ENCODE measurements at places on chromosomes 12 and 14. TPM values are rescaled to one million over a fixed set of nuclear protein-coding genes. Genes with fewer than 3 reads are reported as not detected.

The RERGL gene
- 10.1 TPM for total RNA-seq

The ITPR2 gene
- 71.7 TPM for total RNA-seq

The TMEM260 gene
- total RNA-seq: 27.0 TPM

The OR10G3 gene
- not detected for total RNA-seq

The FSCB gene
- 0.36 TPM for total RNA-seq

The CAPZA3 gene
- not detected for total RNA-seq

The SLC15A4 gene
- 31.9 TPM for total RNA-seq

The HOXC12 gene
- total RNA-seq: 0.22 TPM

The DCP1B gene
- total RNA-seq: 17.7 TPM

GRCh38 chr14:75340921-75341320 is 62.3 kb downstream of the FOS start:
- DNase-seq: peak; percentile 82

GRCh38 chr12:6192604-6193380 is 7.4 kb upstream of the CD9 start:
- DNase-seq: no peak

- DNase-seq: no peak
These were observed 139.7 kb upstream of the RASSF8 start for GRCh38 chr12:25818596-25819390.

DNA sequence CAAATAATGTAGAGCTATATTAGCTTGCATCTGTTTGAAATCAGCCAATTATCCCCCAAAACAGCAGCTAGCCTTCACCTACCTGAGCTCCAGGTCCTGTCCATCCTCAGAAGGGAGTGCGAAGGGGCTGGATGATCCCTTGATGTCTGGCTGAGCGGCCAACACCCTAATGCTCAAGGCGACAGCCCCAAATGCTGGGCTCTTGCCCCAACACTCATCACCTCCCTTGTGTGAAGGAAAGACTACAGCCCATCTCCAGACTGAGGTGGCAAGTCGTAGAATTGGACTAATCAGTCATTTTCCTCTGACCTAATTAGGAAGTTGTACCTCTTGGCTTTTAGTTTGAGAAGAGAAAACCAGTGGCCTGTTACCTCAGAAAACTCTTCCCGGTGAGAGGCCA is 16.3 kb upstream of the MDM1 start:
- DNase-seq: no peak

GRCh38 chr14:102079700-102079979 is 7.2 kb downstream of the HSP90AA1 start:
- DNase-seq: no peak

DNA sequence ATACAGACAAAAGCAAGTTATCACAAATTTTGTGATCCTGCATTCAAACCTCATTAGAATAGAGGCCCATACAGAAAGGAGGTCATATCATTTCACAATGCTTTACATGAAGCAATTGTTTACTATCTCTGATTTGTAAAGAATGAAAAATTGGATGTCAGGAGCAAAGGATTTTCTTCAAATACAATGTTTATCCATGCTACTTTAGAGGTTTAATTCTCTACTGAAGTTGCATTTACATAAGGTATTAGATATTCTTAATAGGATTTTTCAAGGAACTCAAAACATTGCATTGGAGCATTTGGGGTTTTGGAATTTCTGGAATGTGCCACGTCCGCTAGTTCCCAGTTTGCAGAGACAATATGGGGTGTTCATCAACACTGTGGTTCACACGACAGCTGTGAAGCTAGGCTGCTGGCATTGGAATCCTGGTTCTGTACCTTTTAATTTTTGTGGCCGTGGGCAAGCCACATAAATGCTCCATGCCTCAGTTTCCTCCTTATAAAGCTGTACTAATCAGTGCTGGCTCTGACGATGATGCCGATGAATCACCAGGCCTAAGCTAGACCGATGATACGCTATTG is 174.8 kb downstream of the APAF1 start:
- no peak for DNase-seq

GRCh38 chr14:64467101-64467500 is 1.8 kb downstream of the AKAP5 start:
- DNase-seq: no peak

DNA sequence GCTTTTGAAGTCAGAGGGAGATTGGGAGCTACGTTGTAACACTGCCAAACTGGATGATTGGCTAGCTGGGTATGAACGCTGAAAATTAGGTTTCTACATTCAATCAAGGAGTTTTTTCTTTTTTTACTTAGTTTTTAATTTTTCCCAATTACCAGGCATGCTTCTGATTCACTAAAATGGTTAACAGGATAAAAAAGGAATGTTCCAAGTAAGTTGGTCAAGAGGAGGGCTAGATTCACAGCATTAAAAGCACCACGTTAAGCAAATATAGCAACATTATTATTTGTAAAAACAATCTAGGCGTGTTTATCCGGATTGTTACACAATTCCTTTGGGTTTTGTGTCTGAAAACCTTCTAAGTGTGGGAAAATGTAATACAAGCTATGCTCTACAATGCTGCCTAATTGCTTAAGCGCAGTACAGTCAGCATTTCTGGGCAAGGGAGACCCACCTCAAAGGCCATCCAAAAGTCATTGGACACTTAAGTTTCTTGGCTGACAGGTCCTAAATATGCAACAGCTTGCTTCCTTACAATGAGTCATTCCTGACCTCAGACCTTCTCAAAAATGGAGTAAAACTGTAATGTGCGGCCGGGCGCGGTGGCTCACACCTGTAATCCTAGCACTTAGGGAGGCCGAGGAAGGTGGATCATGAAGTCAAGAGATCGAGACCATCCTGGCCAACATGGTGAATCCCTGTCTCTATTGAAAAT is 1.2 kb downstream of the RPLP0 start:
- no peak for DNase-seq

GRCh38 chr12:21825886-21826617 is 51.5 kb upstream of the KCNJ8 start:
- no peak for DNase-seq

DNA sequence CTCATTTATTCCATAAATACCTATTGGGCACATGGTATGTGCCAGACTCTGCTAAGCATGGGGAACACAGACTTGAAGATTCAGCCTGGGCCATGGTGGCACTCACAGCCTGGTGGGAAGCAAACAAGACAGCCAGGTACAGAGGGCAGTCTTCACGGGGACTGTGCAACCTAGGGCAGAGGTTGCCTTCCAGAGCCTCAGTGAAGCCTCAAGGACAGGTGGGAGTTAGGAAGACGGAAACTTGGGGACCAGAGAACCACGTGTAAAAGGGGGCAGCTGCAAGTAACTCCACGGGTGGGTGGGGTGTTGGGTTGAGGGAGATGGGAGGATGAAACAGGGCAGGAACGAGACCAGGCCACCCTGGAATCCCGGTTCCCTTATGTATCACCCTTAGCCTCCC is 980 bp upstream of the LTBR start:
- DNase-seq: no peak

DNA sequence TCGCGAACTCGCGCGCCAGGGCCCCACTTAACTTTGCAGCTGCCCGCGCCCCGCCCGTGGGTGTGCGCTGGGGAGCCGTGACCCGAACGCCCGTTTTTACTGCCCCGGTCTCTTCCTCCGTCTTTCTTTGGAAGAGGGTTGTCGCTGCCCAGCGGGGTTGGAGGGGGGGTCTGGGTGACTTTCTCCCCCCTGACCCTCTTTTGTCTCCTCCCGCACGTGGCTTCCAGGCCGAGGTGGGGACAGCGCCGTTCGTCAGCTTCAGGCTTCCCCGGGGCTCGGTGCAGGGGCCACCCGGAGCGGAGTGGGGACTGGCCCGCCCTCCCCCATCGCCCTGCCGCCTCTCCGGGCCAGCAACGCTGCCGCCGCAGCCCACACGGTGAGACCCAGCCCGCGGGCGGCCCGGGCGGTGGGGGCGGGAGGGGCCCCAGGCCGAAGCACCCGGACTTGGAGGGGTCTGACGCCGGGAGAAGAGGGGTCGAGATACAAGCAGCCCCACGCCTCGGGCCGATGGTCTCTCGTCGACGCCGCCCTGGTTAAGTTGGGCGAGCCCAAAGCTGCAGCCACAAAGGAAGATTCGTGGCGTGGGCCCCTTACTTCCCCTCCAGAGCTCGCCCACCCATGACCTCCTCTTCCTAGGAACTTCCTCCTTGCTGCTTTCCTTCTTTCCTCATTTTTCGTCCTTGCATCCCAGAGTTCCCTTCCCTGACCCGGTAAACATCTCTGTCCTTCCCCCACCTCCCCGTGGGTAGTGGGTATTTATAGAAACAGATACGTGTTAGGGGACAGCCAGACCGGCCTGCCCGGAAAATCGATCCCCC is 1.2 kb downstream of the DYRK2 start:
- DNase-seq: peak; percentile 71

- peak; percentile 82 for DNase-seq
These were observed 103.4 kb upstream of the MAP1LC3B2 start for GRCh38 chr12:116455540-116456329.

DNA sequence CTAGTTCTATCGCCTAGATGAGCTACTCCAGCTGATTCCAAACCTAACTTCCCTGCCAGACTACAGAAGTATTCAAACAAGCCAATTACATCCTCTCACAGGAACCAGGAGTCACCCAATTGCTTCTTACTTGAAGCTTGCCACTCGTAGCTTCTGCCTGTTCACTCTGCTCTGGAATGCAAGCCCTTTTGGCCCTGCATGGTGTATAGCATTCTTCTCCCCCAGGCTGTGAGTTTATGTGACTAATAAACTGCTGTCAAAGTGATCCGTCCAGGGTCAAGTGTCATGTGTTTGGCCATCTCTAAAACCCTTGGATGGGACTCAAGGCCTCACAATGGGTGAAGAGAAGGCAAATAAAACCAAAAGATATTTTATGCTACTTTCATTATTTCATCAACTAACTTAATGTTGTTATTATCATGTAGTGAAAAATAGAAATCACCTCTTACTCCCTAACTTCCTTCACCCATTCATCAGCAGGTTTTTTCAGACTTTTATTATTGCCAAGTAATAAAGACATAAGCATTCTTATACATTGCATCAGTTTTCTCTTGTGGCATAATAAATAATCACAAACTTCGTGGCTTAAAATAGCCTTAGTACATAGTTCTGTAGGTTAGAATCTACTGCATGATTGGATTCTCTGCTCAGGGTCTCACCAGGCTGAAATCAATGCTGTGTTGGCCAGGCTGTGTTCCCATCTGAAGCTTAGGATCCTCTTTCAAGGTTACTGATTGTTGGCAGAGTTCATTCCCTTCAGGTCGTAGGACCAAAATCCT is 1981.7 kb upstream of the FLRT2 start:
- DNase-seq: no peak

- DNase-seq: no peak
These were observed 27.0 kb downstream of the SLC17A8 start for GRCh38 chr12:100383586-100384558.

- DNase-seq: no peak
These were observed 17.1 kb downstream of the PDZRN4 start for GRCh38 chr12:41205070-41205709.

- DNase-seq: no peak
These were observed 156.5 kb upstream of the RMST start for GRCh38 chr12:97306147-97306546.

Data from sciatic nerve (tissue), 2 donors.